ENCODE measurements at places on chromosomes 1 and 21.

DNA sequence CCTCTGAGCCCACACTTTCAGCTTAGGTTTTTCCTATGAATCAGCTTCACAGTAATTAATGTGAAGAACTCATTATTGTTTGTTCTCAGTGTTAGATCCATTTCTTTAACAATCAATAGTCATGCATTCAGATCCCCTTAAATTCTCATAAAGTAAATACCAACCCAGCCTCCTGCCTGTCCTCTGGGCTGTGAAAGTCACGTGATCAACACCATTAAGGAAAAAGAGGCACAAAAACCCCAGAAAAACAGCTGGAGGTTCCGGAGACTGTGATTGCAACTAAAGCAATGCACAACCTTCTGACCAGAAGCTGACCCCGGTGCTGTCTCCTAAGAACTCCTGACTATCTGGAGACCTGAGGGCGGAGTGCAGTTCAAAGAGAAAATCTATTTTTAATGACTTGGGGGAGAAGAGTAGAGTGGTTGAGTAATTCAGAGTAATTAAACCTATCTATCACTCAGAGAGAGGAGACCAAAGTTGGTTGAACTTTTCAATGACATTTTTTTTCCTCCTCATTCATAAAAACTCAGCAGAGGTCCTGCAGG lies 132.5 kb downstream of the PLXNA2 start:
- no peak for DNase-seq

DNA sequence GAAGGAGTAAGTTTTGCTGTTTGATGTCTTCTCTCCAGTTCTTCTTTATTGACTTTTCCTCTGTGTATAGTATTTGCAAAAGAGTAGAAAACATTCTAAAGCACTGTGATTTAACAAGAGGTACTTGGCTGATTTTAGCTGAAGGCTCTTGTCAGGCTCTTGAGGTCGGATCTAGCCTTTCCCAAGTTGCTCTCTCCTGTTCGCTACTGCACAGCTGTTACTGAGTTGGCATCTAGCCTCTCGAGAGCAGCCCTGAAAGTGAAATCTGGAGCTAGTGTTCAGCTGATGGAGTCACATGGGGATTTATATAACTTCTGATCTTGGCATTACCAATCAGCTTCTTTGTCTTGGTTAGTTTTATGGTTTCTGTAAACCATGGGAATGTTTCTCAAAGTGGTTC lies 193.1 kb downstream of the RYR2 start:
- DNase-seq, result no peak

DNA sequence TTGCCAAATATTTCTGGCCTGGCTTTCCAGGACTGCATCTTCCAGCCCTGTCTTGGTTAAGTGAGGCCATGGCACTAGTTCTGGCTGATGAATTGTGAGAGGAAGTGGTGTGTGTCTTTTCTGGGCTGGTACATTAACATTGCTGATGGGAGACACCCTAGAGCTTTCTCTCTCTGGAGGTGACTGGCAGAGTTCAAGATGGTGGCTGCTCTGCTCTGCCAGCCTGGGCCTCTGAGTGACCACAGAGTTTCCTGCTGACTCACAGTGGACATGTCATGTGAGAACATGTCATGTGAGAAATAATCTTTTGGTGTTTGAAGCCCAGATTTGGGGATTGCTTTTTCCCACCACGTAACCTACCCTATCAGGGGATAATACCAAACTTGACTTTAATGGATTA lies 218.0 kb upstream of the KIAA0040 start:
- DNase-seq, result no peak

DNA sequence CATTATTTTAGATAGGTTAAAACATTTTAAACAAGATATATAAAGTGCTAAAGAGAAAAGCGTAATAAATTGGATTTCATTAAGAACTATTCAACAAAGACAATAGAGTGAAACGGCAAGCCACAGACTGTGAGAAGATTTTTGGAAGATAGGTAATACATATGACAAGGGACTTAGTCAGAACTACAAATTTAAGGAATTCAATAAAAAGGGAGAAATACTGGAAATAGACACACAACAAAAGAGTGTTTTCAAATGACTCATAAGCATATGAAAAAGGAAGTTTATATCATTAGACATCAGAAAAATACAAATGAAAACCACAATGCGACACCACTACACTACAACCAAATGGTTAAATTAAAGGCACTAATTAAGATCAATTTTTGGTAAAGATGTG lies 90.5 kb downstream of the GDAP2 start:
- DNase-seq, result no peak

DNA sequence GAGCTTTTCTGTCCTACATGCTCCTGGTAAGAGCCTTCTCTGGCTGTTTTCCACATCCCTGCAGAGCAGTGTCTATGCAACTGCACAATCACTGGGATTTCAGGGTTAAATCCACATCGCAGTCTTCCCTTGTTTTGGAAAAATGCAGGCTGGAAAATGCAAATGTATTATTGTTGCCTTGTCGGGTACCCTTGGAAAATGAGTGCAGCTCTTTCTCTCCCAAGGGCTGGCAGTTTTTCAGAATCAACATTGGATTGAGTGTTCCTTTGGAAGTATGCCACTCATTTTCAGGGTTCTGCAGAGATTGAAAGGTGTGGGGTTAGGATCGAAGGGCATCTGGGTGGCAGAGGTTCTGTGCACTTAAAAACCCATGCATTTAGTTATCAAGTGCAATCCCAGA lies 3.2 kb downstream of the NOS1AP start:
- DNase-seq, result no peak

GRCh38 chr1:209400351-209401220 lies 182.9 kb upstream of the CAMK1G start:
- DNase-seq, result no peak

GRCh38 chr1:95321531-95321930 lies 87.5 kb downstream of the RWDD3 start:
- no peak for DNase-seq

DNA sequence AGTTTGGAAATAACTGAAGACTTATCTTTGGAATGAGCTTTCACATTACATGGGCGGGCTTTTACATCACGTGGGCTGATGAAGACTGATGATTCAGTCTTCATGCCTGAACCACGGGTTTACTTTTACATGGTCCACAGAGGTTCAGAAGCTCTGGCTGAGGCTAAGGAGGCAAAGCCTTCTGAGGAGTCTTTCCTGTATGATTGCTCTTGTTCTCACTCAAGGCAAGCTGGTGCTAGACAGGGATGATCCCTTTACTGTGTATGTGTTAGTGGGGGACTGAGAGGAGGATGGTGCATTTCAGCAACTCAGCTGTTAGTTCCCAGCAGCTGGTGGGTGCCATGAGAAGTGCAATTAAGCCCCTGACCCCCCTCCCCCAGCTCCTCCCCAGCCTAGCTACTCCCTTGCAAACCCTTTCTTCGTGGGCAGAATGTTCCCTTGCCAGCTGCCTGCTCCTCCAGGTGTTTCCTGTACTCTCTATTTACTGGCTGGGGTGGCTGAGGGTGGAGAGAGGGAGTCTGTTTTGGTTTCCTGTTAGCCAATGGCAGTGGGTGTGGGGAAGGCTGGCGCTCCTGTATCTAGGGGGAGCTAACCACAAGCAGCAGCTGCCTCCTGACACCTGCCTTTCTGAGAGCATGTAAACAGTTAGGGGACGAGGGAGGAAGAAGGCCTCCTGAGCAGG lies 15.4 kb downstream of the BTG2 start:
- peak; percentile 74 for DNase-seq

DNA sequence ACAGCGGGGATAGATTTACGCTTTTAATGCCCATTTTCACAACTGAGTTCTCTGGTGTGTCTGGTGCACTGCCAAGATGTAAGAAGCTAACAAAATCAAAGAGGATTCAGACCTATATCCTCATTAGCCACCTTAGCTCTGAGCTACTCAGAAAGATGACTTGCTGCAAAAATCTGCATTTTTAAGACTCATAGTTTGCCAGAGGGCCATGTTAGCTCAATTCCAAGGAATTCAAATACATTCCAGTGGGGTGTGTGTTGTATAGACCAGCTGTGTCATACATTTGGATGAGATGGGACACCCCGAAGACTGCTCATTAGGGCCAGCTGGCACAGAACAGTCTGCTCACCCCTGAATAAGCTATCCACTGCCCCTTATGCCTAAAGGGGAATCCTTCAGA lies 8.9 kb downstream of the DENND2D start:
- DNase-seq, result no peak

DNA sequence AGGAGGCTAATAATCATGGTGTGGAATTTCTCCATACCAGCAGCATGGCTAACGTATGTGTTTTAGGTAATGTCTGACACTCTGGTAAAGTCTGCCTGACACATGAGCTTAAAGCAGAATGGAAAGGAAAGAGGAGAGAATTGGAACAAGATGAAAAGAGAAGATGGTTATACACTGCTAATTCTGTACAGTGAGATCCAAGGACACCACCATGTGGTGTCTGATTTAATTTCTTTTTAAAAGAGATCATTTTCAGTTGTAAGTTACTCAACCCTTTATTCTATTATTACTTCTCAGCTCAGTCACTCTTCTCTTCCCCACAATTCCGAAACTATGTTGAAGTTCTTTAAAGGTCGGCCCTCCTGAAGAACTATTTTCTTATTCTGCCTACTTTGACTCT lies 15.6 kb downstream of the PRKAB2 start:
- DNase-seq, result no peak

DNA sequence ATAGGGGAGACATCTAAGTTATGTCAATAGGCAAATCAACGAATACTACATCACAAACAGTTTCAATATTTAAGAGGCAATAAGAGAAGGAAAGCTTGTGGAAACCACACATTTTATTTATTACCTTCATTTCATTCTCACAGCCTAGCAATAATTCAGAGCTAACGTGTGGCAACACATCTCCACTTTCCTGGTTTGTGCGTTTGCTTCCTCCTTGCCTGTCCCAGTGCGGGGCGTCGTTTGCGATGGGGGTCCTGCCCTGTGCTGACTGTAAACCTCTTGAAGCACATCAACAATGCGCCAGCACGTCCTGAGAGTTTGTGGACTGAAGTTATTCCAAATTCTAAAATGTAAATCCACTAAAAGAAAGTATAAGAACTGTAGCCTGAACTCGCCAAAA lies 14.4 kb upstream of the VPS26C start:
- no peak for DNase-seq

- DNase-seq, result no peak
Observed at GRCh38 chr1:85296980-85297379, 20.5 kb upstream of the BCL10 start.

GRCh38 chr1:168386492-168386891 lies 105.8 kb downstream of the TBX19 start:
- no peak for DNase-seq

DNA sequence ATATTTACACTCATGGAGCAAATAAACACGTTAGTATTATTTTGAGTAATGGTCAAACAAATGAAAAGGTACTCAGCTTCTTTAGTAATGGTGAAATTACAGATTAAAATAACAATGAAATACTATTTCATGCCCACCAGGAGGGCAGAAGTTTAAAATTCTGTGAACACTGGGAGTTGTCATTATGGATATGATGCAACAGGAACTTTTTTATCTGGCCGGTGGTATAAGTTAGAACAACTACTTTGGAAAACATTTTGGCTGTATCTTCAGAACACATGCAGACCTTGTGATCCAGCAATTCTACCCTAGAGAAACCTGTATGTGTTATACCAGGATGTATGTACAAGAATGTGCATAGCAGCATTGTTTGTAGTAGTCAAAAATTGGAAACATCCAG lies 23.2 kb upstream of the PPP1R8 start:
- no peak for DNase-seq

DNA sequence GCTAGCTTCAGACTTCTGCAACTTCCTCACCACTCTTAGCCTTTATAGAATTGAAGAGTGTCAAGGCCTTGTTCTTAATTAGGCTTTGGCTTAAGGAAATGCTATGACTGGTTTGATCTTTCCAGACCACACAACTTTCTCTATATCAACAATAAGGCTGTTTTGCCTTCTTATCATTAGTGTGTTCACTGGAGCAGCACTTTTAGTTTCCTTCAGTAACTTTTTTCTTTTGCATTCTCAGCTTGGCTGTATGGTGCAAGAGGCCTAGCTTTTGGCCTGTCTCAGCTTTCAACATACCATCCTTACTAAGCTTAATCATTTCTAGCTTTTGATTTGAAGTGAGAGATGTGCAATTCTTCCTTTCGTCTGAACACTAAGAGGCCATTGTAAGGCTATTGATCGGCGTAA lies 8.6 kb downstream of the PRKACB start:
- no peak for DNase-seq

GRCh38 chr1:1150100-1150499 lies 23.6 kb upstream of the TTLL10 start:
- no peak for DNase-seq

DNA sequence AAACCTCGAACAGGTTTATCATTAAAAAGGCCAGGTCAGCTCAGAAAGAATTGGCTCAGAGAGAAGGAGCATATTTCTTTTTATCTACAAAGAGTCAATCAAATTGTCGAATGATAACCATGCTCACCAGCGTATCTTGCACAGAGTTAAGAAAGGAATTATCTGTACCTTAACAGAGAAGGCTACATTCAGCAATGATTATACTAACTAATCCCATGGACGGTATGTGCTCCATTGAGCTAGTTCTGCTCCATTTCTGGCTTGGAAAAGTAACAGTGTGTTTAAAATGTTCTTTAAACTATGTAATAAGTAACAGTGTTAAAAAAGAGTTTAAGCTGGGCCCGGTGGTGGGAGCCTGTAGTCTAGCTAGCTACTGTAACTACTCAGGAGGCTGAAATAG lies 4.2 kb downstream of the UBR4 start:
- DNase-seq, result no peak

DNA sequence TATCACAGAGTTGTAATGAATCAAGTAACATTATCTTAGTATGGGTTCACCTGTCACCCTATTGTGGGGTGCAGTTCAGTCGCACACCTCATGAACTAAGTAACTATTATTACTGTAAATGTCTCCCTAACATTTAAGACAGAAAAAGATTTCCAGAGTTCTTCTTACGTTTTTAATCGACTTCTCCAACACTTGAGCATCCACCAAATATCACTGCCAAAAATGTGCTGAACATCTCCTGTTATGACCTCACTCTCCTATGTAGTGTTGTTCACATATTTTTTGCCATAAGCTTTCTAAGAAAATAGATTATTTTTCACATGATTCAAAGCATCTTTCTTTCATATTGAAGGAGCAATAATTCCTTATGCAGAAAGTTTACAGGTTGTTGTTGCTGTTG lies 1.3 kb downstream of the TTLL7 start:
- DNase-seq, result no peak
